ENCODE measurements at places on chromosomes 6 and 20.

- DNase-seq, result no peak
These were observed 304.3 kb downstream of the HDGFL1 start for GRCh38 chr6:22873513-22874136.

DNA sequence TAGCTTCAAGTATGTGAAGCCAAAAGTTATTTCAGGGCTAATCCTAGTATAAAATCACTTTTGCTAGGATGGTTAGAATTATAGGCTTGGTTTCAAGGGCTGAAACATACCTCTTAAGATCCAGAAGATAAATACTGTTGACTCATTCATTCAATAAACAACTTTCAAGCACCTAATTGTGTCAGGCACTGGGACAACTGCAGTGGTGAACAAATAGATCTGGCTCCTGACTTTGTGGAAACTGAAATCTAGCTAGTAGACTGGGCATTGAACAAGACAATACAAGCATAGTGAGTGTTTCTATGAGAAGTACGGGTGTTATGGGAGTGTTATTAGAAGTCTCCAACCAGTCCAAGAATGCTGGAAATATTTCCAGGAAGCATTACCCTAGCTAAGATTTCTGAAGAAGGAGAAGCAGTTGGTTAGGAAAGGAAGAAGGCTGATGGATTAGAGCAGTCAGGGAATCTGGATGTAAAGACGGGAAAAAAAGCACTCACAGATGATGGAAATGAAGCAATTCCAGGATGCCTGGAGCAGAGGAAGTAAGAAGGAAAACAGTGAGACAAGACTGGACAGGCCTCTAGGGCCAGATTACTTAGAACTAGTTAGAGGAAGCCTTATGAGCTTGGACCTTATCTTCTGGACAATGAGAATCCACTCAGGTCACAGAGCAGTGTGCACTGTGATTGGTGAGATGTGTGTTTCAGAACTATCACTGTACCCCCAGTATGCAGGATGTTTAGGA lies 132.6 kb upstream of the RAB32 start:
- no peak for DNase-seq

DNA sequence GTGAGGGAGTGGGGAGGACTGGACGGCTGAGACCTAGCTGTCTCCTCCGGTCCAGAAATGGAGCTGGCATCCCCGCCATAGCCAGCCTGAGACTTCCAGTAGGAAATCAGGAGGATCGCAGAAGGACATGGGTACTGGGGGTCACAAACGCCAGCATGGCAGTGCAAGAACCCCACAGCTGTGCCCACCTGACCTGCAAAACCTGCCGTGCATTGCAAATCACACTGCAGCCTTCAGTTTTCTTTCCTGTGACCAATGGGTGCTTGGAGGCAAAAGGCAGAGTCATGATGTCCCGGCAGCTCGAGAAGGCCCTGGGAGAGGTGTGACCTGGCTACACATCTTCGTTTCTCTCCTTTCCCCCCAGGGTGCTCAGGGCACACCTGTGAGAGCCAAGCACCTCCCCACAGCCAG lies 23.3 kb upstream of the PHACTR3 start:
- peak; percentile 19 for DNase-seq

DNA sequence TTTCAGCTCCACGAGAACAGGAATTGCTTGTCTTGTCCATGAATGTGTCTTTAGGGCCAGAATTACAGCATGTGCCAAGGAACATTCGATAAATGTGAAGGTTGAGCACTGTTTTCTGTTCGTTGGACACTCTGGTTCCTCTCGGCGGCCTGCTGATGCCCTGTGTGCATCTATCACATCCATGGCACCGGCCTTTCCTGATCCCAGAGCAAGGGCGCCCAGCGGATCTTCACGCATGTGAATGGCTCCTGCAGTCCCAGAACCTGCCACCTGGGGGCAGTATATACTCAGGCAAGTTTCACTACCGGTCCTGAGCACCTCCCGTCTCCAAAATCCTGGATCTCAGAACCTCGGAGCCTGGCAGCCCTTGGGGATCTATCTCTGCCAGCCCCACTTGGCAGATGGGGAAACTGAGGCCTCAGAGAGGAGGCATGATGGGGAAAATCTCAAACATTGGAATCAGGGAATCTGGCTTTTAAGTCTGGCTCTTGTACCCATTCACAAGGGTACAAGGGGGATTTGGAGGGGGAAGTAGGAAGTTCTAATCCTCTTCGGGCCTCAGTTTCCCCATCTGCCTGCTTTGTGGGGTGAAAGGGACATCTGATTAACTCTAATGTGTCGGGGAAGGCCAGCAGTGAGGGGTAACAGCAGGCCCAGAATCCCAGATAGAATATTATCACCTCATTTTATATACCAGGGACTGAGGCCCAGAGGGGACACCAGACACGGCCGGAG lies 4.3 kb upstream of the CEBPB start:
- peak; percentile 94 for DNase-seq
